ENCODE measurements at places on chromosomes 11 and 22.

DNA sequence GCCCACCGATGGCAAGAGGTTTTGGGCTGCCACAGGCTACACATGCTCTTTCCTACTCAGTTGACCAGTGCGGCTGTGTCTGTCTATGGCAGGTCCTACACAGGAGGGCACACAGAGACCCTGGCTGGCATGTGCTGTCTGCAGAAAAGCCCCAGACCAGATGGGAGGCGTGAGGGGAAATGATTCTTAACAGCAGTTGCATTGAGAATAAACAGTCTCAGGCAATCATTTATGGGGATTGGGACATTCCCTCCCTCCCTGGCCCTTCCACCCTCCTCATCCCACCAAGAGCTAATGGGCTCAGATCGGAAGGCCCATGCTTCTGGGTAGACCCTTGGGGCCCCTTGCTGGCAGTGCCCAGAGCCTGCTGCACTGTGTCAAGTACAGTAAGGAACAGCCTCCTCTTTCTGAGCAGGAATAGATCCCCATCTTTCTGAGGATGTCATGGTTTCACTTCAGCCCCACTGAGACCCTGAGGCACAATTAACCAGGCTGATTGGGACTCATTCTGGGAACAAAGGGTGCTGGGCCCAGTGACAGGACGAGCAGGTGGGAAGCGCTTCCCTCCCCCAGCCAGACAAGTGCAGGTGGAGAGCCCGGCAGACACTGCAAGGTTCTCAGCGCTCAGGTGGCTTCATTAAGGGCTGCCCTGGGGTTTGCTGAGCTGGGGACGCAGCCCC, 28.3 kb downstream of the TSPAN18 start:
- no peak for DNase-seq

GRCh38 chr22:37880668-37881440, 25.2 kb upstream of the MICALL1 start:
- DNase-seq: no peak

DNA sequence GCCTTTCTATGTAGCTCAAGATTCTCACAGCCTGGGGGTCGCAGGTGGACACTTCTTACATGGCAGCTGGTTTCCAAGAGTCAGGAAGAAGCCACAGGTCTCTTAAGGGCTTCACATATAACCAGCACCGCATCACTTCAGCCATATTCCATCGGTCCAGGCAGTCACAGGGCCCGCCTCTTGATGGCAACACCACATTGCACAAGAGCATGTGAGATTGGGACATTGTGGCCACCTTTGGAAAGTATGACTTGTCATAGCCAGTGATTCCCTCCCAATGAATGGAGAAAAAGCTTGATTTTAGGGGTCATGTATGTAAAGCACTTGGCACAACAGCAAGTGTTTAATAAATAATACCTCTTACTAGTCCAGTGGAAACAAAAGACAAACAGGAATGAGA, 98.3 kb downstream of the NCAM1 start:
- no peak for DNase-seq

DNA sequence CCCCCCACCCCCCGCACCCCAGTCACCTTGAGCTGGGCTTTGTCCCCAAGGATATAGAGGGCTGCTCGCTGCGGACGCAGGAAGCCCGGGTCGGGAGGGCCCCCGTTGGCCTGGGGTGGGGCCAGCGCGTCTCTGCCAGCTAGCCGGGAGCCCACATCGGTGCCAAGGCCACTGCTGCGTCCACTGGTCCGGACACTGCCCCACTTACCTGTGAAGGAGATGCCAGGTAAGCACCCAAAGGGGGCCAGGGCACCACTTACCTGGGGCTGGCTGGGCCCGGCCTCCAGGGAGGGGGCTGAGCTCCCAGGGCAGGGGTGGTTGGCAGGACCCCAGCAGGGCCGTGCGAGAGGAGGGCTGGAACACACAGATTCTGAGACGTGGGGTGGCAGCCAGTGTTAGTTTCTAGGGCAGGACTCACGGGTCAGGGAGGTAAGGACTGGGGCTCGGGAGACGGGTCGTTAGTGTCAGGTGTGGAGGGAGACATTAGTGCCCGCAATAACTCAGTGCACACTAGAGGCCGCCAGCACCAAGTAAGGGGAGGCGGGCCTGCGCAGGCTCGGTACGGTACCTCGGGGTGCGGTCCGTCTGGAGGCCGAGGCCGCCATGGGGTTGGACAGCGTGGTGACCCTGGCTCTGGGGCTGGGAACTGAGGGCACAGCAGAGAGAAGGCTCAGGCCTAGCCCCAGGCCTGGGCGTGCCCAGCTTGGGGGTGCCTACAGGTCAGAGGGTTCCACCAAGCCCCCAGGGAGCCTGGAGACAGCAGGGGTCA, 18.2 kb downstream of the SBF1 start:
- DNase-seq: peak; percentile 72

DNA sequence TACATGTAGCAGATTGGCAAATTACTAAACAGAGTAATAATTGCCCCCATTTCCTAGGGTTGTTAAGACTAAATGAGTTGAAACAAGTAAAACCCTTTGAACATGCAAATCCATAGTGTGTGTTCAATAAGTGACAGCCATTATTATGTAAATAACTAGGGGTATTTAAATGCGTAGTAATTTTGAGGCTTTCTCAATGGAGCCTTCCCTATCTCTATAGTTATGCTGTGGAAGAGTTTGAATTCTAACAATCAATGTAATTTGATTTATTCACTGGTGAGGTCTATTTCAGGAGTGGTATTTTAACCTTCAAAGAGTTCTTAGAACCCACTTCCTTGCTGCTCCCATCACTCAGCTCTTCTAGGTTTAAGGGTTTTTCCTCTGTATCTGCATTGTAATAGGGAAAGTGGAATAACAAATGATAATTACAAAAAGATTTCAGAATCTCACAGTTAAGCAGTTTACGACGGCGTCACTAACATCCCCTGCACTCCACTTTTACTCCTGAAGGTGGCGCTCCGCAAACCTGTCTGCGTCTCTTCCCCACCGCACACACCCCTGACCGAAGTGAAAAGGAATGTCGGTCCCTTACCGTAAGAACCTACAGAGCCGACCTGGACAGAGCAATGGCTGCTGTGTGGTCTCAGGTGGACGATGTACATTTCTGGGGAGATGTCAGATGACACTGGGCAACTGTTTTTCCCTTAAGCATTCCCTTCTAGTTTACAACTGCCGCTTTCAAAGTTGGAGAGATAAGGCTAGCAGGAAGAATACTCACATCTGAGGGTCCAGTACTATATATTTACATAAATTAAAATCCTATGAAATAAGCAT, 80.8 kb downstream of the ZC3H12C start:
- peak; percentile 62 for DNase-seq

GRCh38 chr22:29149841-29150555, 55.7 kb upstream of the EMID1 start:
- no peak for DNase-seq

DNA sequence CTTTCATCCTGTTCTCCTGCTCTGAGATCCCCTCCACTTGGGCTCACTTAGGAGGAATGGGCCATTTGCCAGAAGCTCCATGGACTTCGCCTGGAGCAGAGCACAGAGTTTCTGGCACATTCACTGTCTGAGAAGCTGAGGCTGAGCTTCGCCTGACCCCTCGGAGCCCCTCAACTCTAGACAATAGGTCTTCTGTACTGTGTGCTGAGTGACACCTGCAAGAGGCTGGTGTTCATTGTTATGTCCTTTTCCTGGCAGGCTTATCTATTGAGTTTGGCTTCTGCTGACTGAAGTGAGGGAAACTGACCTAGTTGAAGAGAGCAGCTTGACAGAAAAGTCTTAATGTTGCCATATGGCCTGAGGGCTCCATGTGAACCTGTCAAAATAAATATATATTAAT, 124.3 kb downstream of the EHF start:
- no peak for DNase-seq

GRCh38 chr22:29004647-29005371, 56.8 kb downstream of the C22orf31 start:
- DNase-seq: no peak

DNA sequence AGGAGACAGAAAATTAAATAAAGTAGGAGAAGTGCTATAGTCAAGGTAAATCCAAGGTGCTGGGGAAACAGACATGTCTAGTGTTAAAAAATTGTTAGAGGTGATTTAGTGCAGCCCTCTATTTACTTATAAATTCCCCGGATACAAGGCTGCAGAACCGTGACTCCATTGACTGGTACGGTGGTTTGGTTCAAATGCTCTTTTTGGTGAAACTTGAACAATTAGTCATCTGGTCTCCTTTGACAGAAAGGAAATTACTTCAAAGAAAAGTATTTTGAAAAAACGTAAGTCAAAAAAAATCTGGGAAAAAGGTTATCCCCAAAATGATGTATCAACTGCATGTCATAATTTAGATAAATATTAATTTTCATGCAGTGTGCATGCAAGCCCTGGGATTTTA, 399.2 kb downstream of the CNTN5 start:
- DNase-seq: no peak

DNA sequence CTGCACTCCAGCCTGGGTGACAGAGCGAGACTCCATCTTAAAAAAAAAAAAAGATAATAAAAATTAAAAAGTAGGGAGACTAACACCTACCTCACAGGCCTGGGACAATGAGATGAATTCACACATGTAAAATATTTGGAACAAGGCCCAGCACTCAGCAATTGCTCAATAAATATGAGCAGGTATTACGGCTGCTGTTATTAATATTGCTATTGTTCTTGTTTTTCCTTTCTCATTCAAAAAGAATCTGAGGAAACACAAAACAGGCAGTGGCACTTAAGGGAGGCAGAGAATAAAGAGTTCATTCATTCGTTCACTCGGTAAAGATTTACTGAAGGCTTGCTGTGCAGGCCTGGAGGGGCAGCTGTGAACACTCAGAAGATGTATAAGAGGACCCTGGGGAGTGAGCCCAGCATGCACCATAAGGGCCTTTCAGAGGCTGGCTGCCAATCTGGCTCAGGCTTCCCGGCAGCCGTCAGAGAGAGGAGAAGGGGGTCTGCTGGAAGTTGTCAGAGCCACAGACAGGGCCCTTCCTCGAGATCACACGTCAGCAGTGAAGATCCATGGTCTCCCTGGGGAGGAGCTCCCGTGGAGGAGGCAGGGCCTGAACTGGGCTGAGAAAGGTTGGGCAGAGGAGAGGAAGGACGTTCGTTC, 51.6 kb upstream of the TCF20 start:
- DNase-seq: no peak

DNA sequence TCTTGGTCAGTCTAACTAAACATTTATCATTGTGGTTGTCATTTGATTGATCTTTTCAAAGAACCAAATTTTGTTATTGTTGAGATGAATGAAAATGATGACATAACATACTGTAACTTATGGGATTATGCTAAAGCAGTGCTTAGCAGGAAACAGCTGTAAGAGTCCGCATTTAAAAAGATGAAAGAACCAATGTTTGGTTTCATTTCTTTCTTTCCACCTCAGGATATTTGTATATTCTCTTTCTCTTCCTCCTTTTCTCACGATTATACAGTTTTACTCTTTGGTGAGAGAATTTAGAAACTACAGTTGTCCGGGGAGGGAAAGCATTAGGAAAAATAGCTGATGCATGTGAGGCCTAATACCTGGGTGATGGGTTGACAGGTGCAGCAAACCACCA, 23.1 kb downstream of the PIH1D2 start:
- DNase-seq: peak; percentile 38

GRCh38 chr22:17746916-17747315, 27.4 kb downstream of the BID start:
- peak; percentile 3 for DNase-seq

GRCh38 chr11:33185756-33186155, 24.5 kb upstream of the CSTF3 start:
- DNase-seq: no peak

GRCh38 chr11:35262056-35262455, 123.1 kb downstream of the CD44 start:
- no peak for DNase-seq

DNA sequence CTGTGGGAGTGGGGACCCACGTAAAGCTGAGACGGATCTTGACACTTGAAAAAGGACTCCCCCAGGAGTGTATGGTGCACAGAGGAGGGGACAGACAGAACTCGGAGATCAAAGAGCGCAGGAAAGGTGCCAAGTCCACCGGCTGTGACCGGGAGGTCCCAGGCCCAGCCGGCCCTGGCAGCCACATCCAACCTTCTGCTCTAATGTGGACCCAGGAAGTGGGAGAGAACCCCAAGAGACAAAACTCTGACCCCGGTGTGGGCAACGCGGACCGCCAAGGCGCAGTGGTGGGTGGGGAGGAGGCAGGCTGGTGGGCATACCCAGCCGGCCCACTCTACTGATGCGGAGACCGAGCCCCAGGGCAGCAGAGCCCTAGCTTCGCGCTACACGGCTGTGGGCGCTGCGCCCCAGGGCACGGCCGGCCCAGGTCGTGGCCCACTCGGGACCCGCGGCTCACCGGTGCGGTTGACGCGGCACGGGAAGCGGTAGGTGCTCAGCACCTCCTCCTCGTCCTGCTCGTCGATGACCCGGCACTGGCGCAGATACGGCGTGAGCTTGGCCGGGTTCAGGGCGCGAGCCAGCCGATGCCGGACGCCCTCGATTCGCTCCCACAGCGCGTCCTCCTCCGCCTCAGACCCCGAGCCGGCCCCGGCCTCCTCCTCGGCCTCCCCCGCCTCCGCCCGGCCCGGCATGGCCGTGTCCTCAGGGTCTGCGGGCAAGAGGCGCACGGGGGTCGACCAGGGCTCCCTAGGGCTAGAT, 527 bp downstream of the CARD10 start:
- no peak for DNase-seq

DNA sequence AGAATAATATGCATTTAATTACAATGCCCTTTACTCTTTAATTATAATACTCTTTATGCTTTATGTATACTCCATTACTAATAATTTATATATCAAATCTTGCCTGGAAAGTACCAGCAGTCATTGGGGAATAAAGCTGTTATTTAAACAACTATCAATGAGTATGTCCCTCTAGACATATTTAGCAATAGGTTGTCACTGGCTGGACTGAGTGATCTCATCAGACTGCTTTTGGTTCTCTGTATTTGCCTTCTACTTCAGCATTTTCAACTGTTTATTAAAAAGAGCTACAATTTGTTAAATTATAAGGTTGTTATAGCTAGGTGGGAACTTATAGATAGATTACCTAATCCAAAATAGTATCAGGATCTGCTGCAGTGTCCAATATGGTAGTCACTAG, 267.2 kb downstream of the DCDC1 start:
- DNase-seq: no peak

GRCh38 chr11:69704508-69705253, 859 bp upstream of the FGF19 start:
- DNase-seq: peak; percentile 70

GRCh38 chr11:128055576-128056217, 531.7 kb downstream of the ETS1 start:
- no peak for DNase-seq

- peak; percentile 71 for DNase-seq
Measured at GRCh38 chr22:38230108-38230825, 28.5 kb downstream of the MAFF start.

DNA sequence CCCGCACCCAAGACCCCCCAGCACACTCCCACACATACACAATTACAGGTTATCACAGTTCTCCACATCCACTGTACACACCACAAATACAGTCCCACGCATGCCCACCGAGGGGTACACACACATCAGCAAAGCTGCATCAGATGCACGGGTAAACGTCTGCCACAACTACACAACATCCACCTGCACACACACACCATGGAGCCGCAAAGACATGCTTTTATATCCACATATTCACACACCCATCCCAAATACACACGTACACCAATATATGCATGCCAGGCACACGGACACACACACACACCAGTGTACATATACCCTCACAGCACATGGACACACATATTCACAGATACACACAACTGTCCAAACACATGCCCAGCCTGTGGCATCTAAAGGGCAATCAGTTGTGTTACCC, 5.4 kb upstream of the KCNJ4 start:
- DNase-seq: no peak

- DNase-seq: no peak
Measured at GRCh38 chr11:24082241-24082640, 414.6 kb upstream of the LUZP2 start.

All from GM13977 (cell line).